ENCODE measurements at places on chromosomes 13 and 19.

DNA sequence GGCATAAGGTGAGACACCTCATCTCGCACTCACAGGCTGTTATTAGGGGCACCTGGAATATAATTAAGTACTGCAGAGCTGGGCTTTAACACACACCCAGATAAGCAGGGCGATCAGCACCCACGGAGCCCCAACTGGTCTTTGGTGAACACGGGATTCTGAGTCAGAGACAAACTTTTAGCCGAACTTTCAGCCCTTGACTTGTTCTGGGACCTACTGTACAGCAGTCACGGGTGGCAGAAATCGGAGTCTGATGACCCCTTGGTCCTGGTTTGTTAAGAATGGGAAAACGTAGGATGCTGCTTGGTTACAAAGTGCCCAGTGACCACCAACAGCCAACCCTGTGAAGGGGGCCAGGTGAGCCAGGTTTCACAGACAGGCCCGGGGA is 9.0 kb downstream of the SH3GL1 start:
- no peak for DNase-seq

- no peak for DNase-seq
Measured at GRCh38 chr19:58407658-58408151, 744 bp upstream of the ZNF584 start.

- DNase-seq, result no peak
Measured at GRCh38 chr19:56808717-56809392, 31.7 kb downstream of the PEG3 start.

- DNase-seq, result no peak
Measured at GRCh38 chr13:39976481-39976880, 321.0 kb downstream of the COG6 start.

- DNase-seq, result no peak
Measured at GRCh38 chr13:59459972-59460371, 703.8 kb downstream of the DIAPH3 start.

DNA sequence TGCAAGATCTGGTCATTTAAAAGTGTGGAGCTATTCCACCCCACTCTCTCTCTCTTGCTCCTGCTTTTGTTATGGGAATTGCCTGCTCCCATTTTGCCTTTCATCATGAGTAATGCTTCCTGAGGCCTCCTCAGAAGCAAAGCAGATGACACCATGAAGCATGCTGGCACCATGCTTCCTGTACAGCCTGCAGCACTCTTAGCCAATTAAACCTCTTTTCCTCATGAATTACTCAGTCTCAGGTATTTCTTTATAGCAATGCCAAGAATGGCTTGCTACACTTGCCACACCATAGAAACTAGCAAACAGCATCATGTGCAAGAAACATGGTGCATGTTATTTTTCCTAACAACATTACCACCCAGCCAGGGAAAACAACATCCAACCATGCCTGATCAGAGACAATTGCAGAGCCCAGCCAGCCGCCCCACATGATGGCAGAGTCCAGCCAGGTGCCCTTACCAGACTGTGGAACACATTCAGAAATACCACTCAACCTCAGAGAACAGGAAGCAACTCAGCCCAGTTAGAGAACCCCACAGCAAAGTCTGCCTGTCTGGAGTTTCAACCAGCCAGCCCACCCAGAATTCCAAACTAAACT is 36.9 kb downstream of the SYDE1 start:
- no peak for DNase-seq

DNA sequence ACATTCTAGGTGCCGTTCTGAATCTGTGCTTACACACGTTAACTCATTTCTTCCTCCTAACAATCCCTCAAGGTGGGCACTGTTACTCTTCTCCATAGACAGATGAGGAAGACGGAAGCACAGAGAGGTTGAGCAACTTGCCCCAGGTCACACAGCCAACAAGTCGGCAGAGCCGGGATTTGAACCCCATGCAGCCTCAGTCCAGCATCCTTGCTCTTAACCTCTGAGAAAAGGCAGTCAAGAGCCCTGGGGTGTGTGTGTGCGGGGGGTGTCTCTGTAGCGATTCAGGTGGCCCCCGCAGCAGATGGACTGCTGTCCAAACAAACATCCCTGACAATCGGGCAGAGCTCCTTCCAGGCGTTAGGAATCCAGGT is 6.3 kb downstream of the PTPRS start:
- DNase-seq, result no peak

- no peak for DNase-seq
Measured at GRCh38 chr13:85469320-85469719, 329.9 kb downstream of the SLITRK6 start.

DNA sequence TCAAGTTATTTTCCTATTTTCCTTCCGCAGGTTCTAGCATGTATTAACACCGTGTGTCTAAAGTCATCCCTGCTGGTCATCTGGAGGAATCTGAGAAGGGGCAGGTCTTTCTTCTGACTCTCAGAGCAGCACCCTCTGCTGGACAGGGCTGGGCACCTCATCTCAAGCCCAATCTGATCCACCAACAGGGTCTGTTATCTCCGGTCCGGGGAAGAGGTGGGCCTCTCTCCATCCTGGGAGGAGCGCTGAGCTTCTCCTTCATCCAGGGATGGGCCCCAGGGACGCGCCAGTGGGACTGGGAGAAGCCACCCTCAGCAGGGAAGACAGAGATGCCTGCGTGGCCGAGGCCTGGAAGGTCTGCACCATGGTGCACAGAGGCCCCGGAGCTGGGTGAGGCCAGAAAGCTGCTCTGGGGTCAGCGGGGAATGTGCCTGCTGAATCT is 26.0 kb upstream of the ZNF331 start:
- DNase-seq, result peak; percentile 65

DNA sequence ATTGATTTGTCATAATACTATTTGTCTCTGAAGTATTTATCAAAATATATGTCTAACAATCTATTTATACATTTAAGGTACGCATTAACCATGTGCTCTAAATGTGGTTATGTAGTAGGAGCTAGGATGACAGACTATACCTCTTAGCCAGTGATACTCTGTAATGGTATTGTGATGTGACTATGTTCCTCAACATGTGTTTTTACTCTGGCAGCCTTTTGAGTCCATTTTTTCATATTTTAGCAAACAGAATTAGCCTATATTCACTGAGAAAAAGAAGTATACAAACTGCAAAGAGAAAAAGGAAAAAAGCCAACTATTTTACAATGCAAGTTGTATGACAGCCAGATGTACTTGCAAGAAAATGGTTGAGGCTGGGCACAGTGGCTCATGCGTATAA is 26.7 kb downstream of the MAB21L1 start:
- no peak for DNase-seq

DNA sequence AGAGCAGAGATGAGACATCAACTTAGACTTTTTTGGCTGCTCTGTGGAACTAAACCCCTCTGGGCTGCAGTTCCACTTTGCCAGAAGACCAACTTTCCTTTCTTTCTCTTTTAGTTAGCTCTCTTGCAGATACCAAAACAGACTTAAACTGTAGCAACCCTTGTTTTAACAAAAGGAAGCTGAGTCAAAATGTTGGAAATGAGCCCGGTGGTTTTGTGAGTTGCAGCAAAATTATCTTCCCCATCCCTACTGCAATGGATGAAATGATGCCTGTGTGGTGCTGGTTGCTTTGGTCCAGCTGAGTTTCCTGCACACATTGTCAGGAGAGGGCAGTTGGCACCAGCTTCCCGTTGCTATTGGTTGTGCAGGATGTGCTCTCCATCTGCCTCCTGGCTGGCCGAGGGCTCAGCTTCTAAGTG is 115.3 kb downstream of the LRCH1 start:
- DNase-seq, result no peak

GRCh38 chr19:16400911-16401591 is 70.7 kb downstream of the EPS15L1 start:
- DNase-seq, result no peak

Measured in germinal center (tissue), 1 donor.